Kidney (tissue), 22 donors: ENCODE measurements at places on chromosomes 3 and 15. TPM values are rescaled to one million over a fixed set of nuclear protein-coding genes. Genes with fewer than 3 reads are reported as not detected.

TJP1 gene
- 121 TPM for total RNA-seq

GOLGA6B gene
- not detected for total RNA-seq

FBN1 gene
- total RNA-seq: 30.8 TPM

KCNMB3 gene
- total RNA-seq: 3.7 TPM

MAPK6 gene
- total RNA-seq: 22.9 TPM

ADAMTS7 gene
- 3.1 TPM for total RNA-seq

IGSF10 gene
- 0.63 TPM for total RNA-seq

ZNF35 gene
- total RNA-seq: 11.6 TPM

- no peak for DNase-seq
- no peaks in the 10 kb centered on the region for H3K36me3 ChIP-seq
- H3K4me1 ChIP-seq: no peaks in the 10 kb centered on the region
- H3K4me3 ChIP-seq: no peak overlapping the region
Measured at GRCh38 chr15:97059281-97059680, 728.8 kb downstream of the NR2F2 start.

- H3K36me3 ChIP-seq: no peaks in the 10 kb centered on the region
- no peak overlapping the region for H3K4me3 ChIP-seq
- no peak overlapping the region for H3K27ac ChIP-seq
- no peak for DNase-seq
- no peaks in the 10 kb centered on the region for H3K4me1 ChIP-seq
- H3K27me3 ChIP-seq: no peaks in the 10 kb centered on the region
Measured at GRCh38 chr3:66923969-66924368, 74.1 kb upstream of the KBTBD8 start.

- peaks cover 8% of the 10 kb centered on the region for H3K27me3 ChIP-seq
- no peak for DNase-seq
Measured at GRCh38 chr3:195806211-195806915, 5.4 kb downstream of the MUC4 start.

GRCh38 chr3:4748701-4749378 lies 230.4 kb upstream of the BHLHE40 start:
- H3K27me3 ChIP-seq: no peaks in the 10 kb centered on the region
- H3K36me3 ChIP-seq: peaks cover 8% of the 10 kb centered on the region
- peaks cover 6% of the 10 kb centered on the region for H3K4me1 ChIP-seq
- no peak for DNase-seq
- peak overlapping the region; percentile 51 for H3K27ac ChIP-seq

DNA sequence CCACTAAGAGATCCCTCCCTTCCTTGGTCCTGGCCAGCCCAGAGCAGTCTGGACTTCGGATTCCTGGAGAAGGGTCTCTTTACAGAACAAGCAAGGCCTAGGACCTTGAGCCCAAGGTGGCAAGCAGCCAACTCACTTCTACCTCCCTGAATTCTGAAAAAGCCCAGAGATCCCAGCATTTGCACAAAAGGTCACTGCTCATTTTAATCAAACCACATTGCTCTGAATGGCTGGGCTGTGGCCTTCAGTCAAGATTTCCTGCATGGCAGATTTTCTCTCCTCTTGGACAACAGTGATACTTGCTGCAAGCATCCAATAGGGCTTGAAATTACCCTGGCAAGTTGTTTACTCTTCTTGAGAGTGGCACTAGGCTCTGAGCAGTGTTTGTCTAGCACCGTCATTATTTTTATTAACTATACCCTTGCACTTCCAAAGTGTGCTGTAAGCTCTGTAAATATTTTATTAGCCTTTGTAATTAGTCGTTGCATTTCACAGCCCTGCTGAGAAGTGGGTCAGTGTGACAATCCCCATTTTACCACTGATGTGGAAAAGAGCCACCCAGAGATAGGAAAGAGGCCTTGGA lies 274.7 kb upstream of the CTNNB1 start:
- H3K27ac ChIP-seq: no peak overlapping the region
- no peak overlapping the region for H3K4me3 ChIP-seq

DNA sequence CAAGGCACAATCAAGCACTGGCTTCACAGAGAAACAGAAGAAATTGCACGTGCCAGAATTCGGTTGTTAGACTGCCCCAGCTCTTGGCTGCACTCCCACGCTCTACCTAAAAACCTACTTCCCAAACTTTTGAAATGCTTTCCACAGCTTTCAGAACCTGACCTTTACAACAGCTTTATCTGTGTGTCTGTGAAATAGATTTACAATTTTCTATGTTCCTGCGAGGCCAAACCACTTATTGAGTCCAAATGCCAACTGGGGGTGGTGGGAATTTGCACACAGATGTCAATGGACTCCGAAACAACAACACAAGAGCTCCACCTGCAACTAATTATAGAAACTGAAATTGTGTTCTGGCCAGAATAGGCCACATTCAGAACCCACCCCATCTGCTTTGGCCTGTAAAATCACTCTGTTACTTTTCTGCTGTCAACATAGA lies 44.6 kb downstream of the ERC2 start:
- H3K36me3 ChIP-seq: no peaks in the 10 kb centered on the region
- no peak overlapping the region for H3K4me3 ChIP-seq
- H3K4me1 ChIP-seq: no peaks in the 10 kb centered on the region
- no peak overlapping the region for H3K27ac ChIP-seq
- H3K27me3 ChIP-seq: no peaks in the 10 kb centered on the region

GRCh38 chr3:9932843-9933560 lies 632 bp upstream of the CRELD1 start:
- H3K27ac ChIP-seq: peak overlapping the region; percentile 94
- no peaks in the 10 kb centered on the region for H3K4me1 ChIP-seq
- H3K27me3 ChIP-seq: no peaks in the 10 kb centered on the region
- H3K36me3 ChIP-seq: peaks cover 3% of the 10 kb centered on the region
- H3K4me3 ChIP-seq: peak overlapping the region; percentile 84

DNA sequence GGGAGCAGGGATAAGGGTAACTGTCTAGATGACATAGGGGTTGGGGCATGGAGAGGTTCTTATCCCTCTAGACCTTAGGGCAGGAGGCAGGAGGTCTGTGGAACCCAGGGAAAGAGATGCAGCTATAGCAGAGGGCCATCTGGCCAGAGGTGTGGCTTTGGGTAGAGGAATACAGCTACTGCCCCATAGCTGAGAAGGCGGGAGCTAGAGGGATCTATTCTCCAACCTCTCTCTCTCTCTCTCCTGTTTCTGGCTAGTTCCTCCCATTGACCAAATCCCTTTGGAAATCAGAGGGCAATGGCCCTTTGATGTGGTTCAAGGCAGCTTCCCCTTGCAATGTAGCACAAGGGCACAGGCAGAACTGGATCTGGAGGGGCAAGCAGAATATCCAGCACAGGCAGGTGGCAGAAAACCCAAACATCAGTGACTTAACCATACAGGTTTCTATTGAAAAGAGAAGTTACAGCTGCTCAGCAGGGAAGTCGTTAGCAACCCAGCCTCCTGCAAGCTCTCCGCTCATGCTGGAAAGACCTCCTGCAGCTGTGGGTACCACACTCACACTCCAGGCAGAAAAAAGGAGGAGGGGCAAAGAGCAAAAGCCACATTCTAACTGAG lies 22.3 kb upstream of the LMOD3 start:
- no peaks in the 10 kb centered on the region for H3K36me3 ChIP-seq
- H3K27me3 ChIP-seq: no peaks in the 10 kb centered on the region
- no peaks in the 10 kb centered on the region for H3K4me1 ChIP-seq
- DNase-seq: no peak
- no peak overlapping the region for H3K27ac ChIP-seq

- no peaks in the 10 kb centered on the region for H3K27me3 ChIP-seq
- no peak overlapping the region for H3K4me3 ChIP-seq
- no peaks in the 10 kb centered on the region for H3K4me1 ChIP-seq
- DNase-seq: no peak
- H3K36me3 ChIP-seq: no peaks in the 10 kb centered on the region
Measured at GRCh38 chr3:147130461-147130860, 275.9 kb downstream of the ZIC4 start.

- no peak overlapping the region for H3K4me3 ChIP-seq
- H3K36me3 ChIP-seq: no peaks in the 10 kb centered on the region
- peaks cover 2% of the 10 kb centered on the region for H3K4me1 ChIP-seq
- DNase-seq: no peak
- no peaks in the 10 kb centered on the region for H3K27me3 ChIP-seq
Measured at GRCh38 chr15:92527197-92527596, 128.4 kb downstream of the FAM174B start.

DNA sequence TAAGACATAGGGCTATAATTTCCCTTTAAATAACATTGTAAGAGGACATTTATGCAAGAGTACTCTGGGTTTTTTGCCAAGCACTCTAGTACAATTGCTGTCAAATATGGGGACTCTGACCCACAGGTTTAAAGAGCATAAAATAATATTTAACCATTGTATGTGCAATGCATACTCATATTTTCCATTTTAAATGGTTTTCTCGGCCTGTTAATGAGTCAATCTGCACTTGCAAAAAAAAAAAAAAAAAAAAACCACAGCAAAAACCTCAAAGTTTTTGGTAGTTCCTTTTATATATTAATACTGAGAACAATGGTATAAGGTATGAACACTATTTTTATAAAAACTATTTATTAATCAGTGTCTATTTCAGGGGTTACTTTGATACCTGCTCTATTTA lies 304.0 kb upstream of the CBLB start:
- DNase-seq: no peak
- no peaks in the 10 kb centered on the region for H3K4me1 ChIP-seq
- H3K4me3 ChIP-seq: no peak overlapping the region
- H3K27ac ChIP-seq: no peak overlapping the region
- H3K27me3 ChIP-seq: no peaks in the 10 kb centered on the region
- no peaks in the 10 kb centered on the region for H3K36me3 ChIP-seq

DNA sequence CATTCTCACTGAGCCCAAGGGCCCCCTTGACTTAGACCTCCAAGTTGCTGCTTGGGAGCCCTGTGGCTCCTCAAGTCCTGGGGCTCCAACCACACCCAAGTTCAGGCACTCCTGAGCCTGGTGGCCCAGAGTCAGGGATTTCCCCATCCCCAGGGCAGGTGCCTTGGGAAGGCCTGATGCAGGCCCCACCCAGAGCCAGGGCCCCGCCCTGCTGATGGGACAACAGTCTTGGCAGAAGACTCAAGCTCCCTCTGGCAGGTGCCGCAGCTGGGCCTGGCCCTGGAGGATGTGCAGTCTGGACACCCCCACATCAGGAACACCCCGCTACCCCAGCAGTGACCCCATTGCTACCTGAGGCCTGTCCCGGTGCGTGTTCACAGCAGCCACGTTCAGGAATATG lies 17.7 kb upstream of the SHISA5 start:
- H3K27me3 ChIP-seq: no peaks in the 10 kb centered on the region
- no peak overlapping the region for H3K27ac ChIP-seq
- H3K4me3 ChIP-seq: no peak overlapping the region

DNA sequence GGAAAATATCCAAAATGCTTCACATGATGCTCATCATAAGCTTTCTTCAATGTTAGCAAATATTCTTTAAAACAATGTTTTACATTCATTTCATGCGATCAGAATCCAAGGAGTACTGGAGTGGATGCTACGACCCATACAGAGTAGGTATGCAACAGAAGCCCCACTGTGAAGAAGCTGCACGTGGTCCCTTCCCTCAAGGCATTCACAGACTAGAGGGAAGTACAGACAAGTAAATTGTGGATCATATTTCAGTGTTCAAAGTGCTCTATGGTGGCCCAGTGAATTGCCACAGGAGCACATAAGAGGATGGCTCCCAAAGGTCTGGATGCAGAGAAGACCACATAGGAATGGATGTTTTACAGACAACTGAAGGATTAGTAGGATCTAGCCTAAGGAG lies 789.9 kb downstream of the IGSF11 start:
- H3K27ac ChIP-seq: no peak overlapping the region
- no peaks in the 10 kb centered on the region for H3K36me3 ChIP-seq
- H3K27me3 ChIP-seq: no peaks in the 10 kb centered on the region
- H3K4me3 ChIP-seq: no peak overlapping the region
- no peak for DNase-seq

GRCh38 chr3:98890181-98890835 lies 11.2 kb downstream of the DCBLD2 start:
- H3K4me1 ChIP-seq: peaks cover 5% of the 10 kb centered on the region
- H3K36me3 ChIP-seq: no peaks in the 10 kb centered on the region
- DNase-seq: no peak
- no peak overlapping the region for H3K27ac ChIP-seq
- H3K4me3 ChIP-seq: no peak overlapping the region
- no peaks in the 10 kb centered on the region for H3K27me3 ChIP-seq

DNA sequence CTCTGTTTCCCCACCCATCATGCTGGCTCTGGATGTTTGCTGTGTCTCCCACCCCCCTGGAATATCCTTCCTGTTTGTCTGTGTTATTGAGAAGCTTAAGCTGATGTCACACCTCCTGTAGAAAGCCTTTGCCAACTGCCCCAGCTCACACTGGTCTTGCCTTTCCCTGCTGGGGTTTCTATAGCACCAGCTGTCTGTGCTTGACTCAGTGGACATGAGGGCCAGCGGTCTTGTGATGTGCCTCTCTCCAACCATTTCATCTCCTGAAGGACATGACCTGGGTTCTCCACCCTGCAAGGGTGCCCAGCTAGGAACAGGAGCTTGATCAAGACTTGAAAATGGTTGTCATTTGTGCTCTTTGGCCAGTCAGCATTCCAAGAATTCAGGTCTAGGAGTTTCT lies 14.7 kb downstream of the TMEM40 start:
- no peaks in the 10 kb centered on the region for H3K4me1 ChIP-seq
- no peaks in the 10 kb centered on the region for H3K36me3 ChIP-seq
- no peak overlapping the region for H3K4me3 ChIP-seq
- H3K27ac ChIP-seq: no peak overlapping the region

DNA sequence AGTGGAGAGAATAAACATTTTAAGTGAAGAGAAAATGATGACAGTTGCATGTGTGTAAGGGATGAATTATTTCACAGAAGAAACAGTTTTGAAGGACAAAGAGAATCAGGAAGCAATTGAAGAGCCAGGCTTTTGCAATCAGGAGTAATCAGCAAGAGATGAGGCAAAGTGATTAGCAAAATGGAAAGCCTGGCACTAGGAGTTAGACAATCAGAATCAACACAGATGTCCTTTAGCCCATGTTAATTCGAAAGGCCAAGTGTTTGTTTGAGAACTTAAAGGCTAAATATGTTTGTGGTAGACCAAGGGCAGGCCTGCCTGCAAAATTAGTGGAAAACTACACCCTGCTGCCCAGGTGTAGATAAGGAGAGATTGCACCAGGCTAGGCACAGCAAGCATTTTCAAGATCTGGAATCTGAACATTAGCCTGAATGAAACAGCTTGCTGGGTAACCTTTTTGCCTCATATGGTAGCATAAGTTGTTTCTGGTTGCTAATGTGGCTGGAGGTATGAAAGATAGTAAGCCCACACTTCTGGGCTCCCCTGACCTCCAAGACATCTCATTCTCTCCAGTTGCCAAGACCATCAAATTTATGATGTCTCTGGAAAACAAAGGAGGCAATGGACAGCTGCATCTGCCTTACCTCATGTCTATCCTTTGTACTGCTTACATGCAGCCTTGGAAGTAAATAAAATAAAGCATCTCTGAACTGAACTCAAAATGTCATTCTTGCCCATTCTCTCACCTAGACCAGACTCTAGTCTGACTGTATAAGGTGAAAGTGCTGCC lies 22.0 kb upstream of the LEKR1 start:
- no peaks in the 10 kb centered on the region for H3K36me3 ChIP-seq
- no peaks in the 10 kb centered on the region for H3K27me3 ChIP-seq
- no peak overlapping the region for H3K27ac ChIP-seq
- DNase-seq: no peak

- no peak for DNase-seq
- H3K4me1 ChIP-seq: no peaks in the 10 kb centered on the region
- H3K4me3 ChIP-seq: no peak overlapping the region
- no peak overlapping the region for H3K27ac ChIP-seq
Measured at GRCh38 chr3:54756330-54756731, 171.5 kb downstream of the LRTM1 start.
